ENCODE measurements at places on chromosomes 7 and 10.

DNA sequence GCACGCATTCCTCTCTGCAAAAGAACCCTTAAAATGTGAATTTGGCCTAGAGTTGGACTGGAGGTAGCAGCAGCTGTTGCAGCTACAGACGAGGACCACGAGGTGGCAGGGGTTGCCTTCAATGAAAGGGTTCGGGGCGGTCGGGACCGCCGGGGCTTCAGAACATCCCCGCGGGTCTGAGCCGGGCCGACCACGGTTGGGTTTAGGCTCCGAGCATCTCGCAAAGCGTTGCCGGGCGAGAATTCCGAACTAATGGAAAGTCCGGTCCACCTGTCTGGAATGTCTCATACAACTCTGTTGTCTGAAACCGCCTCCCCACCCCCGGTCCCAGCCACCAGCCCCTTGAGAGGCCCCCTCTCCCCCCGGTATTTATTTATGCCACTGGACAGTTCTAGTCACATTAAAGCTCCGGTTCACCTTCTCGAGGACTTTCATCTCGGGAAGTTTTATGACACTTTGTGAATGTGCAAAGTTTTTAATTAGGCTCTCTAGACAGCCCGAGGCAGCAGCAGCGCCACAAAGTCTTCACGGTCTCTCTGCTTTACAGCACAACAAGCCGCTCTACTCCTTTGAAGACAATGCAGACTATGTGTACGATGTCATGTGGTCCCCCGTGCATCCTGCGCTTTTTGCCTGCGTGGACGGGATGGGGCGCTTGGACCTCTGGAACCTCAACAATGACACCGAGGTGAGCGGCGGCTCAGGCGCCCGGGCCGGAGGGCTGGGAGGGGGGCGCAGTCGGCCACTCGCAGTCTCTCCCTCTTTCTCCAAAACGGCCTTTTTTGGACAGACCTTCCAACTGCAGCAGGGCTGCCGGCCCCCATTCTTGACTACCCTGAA, 246.2 kb downstream of the SLC25A13 start:
- peak; percentile 65 for DNase-seq

DNA sequence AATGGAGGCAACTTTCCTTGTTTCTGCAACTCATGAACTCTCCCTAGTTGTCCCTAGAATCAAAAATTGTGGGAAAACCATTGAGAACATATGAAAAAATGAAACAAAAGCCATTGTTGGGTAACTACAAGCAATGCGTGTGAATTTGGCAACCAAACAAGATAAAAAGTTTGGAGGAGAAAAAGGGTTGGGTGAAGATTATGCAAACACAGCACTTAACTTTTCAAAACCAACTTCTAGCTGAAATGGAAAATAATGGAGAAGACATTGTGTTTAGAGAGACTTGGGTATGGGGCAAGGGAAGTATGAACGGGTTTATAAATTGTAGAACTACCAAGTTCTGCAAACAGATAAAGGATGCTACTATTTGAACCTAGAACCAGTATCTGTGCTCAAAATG, 89.0 kb upstream of the SVIL start:
- no peak for DNase-seq

- no peak for DNase-seq
These were observed 5.5 kb upstream of the STN1 start for GRCh38 chr10:103923502-103923901.

GRCh38 chr7:16644636-16645592, 640 bp downstream of the ANKMY2 start:
- peak; percentile 71 for DNase-seq

DNA sequence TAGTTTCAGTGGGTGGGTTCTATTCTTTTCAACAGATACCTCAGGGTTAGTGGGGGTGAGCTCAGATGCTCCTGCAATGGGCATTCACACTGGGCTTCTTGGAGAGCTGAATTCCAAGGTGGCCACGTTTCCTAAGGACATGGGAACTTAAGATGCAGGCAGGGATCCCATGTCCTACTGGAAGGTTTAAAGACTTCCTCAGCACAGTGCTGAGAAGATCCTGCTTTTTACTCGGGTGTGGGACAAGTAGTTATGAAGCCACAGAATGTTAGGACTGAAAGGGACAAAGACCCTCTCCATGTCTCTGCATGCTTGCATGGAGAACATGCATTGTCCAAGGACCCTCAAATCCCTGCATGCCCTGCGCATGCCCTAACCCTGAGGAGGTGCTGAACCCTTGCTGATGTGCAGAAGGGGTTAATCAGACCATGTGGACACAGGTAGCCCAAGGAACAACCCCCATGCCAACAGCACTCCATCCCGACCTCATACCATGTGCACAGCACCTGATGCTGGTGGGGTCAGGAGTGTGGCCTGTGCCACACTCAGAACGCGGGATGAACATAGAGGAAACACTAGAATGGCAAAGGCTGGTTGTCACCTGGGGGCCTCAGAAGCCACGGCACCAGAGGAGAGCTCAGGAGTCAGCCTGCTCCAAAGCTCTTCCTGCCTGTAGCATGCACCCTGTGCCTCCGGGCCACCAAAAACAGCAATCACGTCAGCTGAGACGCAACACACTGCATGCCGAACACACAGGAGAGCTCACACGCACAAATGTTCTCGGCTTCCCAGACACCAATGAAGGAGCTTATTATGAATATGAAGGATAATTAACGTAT, 15.2 kb downstream of the IL2RA start:
- peak; percentile 38 for DNase-seq

DNA sequence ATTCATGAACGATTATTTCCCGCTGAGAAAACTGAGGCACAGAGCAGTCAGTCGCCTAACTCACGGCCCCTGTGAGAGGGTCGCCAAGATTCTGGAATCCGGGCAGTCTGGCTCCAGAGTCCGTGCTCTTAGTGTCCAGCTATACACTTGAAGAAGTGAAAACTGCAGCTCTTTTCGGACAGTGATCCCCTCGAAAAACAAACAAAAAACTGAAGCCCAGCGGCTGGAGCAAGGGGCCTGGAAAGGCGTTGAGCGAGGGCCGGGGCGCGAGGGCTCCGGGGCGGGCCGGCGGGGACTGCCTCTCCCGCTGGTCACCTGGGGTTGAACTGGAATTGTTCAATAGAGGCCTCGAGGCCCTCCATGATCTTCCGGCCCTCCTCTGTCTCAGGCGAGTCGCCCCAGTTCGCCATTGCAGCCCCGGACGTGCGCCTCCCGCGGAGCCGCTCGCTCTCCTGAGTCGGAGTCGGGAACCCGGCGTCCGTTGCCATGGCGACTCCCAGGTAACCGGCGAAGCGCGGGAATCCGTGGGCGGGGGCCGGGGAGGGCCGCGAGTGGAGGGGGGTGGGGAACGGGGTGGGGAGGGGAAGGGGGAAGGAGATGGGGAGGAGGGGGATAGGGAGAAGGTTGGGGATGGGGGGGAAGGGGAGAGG, 881 bp downstream of the C10orf67 start:
- DNase-seq = peak; percentile 78

DNA sequence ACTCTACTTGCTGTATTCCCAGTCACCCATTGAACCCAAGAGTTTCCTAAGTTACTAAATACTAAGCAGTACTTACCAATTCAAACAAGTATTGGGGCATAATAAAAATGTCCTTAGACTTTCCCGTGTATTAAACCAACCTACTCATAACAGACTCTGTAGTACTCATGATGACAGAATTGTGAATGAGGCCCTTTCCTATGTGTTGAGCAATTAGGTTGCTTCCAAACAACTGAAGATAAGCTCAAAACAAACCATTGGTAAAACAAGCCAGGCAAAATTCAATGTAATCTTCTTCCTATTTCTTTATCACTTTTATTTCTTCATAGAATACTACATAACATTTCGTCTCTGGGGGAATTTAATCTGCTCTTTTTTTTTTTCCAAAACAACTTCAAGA, 106.5 kb upstream of the ANK3 start:
- no peak for DNase-seq

DNA sequence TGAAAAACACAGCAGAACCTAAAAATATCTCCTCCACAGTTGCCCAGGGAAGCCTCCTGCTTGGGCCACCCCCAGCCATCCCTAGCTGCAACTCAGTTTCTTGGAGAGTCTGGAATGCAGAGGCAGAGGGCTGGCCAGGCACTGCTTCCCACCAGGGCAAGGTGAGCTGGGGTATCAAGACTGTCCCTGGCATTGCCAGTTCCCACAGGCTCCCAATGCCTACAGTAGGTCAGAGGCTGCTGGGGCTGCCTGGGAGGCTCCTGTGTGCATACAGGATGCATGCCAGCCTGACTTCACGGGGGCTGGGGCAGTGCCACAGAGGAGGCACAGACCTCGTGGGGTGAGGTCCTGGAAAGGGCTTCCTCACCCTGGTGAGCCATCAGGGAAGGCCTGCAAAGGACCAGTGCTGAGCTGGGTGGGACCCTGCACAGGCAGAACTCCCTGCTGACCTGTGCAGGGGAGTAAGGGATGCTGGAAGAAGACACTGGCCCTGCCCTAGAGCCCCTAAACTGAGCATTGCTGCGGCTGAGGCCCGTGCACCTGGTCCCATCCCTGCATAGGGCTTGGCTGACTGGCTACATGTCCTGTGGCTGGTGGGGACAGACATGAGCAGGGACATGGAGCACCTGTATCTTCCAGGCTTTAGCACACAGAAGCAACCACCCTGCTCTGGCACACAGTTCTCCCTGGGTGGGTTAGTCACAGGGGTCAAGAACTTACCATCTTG, 121.9 kb upstream of the RET start:
- DNase-seq = peak; percentile 11

DNA sequence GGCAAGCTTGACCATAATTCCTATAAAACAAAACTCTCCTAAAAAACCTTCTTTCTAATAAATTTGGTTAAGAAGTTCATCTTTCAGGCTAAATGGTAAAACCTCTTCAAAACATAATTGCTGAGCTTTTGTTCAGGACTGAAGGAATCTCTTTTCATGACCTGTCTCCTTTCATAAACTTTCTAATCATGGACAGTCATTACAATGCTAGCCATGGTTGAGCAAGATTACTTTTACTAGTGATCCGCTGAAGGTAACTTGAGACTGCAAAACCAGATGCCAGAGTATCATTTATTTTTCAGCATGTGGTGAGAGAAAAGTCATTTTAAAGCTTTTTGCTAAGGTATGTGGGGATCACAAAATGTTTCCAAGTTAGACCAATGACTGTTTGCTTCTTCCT, 186.4 kb upstream of the RHOBTB1 start:
- no peak for DNase-seq

DNA sequence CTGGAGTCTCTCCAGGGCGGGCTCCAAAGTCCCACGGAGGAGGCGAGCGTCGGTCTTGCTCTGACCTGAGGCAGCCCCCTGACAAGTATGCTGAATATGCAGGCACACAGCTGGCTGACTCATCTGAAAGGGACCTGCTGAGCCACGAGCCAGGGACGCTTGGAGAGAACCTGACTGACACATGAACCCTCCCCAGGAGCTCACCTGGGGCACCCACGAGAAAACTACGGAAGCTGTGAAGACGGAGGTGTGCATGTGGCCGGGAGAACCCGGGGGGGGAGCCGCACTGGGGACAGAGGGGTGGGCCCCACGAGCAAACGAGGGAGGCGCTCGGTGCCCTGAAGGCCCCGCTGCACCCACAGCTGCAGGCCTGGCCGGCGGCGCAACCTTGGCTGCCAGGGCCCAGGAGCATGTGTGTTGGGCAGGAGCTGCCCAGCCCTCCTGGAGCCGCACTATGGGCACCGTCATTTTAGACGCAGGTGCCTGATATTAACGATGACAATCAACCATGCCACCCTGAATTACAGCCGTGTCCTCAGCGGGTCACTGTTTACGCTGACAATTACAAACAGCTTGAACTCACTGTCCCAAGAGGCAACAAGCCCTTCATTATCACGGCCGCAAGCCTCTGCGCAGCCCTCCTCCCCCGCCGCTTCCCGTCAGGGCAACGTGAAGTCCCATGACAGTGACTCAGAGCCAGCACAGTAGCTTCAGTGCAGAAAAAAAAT, 64.7 kb downstream of the DIP2C start:
- DNase-seq = no peak
